ENCODE measurements at places on chromosomes 3 and 15.
A peak's percentile ranks its signal among the peaks of the same experiment; 100 is the strongest.

GRCh38 chr3:33117461-33117860 lies 3.6 kb downstream of the CRTAP start:
- DNase-seq, result no peak

DNA sequence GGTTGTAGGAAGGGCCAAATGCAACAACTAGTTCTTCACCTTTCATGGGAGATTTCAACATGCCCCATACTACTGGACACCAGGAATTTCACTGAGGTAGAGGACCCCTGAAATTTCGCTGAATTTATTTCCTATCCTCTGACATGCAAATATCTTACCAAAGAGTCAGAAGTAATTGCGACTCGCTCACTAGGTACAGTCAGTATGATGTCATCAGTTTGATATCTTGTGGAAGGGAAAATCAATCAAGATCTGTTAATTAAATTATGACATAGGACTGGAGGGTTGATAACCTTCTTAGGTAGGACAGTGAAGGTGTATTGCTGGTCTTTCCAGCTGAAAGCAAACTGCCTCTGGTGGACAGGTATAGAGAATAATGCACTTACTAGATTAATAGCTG lies 74.9 kb upstream of the TNIK start:
- no peak for DNase-seq

DNA sequence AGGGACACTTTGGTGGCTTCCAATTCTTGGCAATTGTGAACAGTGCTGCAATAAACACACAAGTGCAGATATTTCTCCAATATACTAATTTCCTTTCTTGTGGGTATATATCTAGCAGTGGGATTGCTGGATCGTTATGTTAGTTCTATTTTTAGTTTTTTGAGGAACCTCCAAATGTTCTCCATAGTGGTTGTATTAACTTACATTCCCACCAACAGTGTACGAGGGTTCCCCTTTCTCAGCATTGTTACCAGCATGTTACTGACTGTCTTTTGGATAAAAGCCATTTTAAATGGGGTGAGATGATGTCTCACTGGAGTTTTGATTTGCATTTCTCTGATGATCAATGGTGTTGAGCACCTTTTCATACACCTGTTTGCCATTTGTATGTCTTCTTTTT lies 92.8 kb downstream of the DAPK2 start:
- no peak for DNase-seq

DNA sequence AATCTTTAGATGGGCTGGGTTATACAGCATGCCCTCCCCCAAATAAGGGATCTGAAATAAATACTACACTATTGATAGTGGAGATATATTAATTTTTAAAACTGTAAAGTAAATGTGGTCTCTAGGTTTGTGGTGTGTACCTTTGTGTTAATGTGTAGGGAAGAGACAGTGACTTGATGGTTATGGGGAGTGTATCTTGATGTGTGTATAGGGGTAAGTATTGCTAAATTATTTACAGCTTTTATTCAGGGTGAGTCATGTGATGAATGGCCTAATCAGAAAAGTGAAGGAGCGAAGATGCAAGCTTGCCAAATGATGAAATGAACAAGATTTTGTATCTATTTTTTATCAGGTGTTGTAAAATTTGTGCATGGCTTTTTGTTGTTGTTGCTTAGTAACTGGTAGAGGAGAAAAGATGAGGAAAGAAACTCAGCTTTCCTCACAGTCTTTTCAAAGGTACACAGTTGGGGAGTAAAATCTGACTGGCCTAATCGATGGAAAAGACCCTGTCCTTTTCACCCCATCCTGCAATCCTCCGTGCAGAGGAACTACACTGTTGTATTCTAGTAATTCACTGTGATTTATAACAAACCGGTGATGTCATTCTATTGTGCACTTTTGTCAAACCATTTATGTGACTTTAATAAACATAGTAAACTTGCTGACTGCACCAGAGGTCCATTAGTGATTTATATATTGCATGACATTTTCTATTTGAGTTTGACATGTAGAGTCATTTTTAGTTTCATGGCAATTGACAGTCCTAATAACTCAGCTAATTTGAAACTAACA lies 17.7 kb downstream of the FEM1B start:
- DNase-seq, result no peak

- DNase-seq, result no peak
Measured at GRCh38 chr3:117893001-117893400, 1141.6 kb downstream of the IGSF11 start.

DNA sequence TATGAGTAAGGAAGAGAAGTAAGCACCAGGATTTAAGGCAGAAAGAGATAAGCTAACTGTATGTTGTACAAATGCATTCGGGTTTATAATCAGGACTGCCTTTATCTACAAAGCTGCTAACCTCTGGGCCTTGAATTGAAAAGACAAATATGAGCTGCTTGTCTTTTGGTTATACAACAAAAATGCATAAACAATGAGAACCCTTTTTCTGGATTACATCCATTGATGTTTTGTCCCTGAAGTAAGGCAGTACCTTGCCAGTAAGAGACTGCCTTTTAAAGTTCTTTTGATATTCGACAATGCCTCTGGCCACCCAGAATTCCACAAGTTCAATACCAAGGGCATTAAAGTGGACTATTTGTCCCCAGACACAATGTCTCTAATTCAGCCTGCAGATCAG lies 280.7 kb downstream of the ZNF621 start:
- no peak for DNase-seq

DNA sequence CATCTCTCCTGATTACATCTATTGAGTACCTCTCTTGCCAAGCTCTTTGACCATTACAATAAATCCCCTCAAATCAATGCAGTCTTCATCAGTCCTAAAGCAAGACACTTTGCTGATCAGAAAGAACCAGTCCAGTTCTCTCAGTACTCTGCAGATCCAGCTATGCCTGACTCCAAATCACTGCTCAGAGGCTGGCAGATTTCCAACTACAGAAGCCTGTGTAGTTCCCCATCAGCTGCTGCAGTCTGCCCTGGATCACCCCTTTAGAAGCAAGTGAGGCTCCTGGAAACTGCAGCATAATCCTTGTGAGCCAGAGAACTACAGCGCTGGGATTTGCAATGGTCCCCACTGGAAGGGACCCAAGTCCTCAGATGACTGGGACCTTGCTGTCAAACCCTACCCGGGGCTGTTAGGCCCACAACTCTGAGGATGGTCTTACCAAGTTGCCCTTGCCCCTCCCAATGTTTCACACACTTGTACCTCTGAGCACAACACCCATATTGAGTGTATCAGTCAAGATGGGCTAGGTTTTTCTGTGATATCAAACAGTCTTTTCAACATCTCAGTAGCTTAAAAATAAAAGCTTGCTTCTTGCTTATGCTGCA lies 81.9 kb upstream of the TOPAZ1 start:
- DNase-seq, result no peak

GRCh38 chr15:83306561-83306960 lies 22.1 kb upstream of the BNC1 start:
- no peak for DNase-seq

DNA sequence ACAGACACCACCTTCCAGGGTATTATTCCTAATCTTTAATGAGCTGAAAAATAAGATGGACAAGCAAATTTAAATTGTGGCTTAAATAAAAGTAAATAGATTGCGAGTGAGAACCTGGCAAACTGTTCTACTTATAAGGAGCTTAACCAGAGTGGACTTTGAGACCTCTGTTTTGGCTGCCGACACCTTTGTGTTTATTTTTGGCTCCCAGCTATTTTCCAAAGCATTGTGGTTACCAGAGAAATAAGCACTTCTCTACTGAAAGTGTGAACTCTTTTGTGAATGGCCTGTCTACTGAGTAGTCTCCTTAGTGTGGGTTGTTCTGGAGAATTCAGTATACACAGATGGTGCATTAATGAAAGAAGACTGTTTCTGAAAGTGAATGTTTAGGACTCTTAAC lies 109.4 kb downstream of the ATP8B4 start:
- DNase-seq, result no peak

DNA sequence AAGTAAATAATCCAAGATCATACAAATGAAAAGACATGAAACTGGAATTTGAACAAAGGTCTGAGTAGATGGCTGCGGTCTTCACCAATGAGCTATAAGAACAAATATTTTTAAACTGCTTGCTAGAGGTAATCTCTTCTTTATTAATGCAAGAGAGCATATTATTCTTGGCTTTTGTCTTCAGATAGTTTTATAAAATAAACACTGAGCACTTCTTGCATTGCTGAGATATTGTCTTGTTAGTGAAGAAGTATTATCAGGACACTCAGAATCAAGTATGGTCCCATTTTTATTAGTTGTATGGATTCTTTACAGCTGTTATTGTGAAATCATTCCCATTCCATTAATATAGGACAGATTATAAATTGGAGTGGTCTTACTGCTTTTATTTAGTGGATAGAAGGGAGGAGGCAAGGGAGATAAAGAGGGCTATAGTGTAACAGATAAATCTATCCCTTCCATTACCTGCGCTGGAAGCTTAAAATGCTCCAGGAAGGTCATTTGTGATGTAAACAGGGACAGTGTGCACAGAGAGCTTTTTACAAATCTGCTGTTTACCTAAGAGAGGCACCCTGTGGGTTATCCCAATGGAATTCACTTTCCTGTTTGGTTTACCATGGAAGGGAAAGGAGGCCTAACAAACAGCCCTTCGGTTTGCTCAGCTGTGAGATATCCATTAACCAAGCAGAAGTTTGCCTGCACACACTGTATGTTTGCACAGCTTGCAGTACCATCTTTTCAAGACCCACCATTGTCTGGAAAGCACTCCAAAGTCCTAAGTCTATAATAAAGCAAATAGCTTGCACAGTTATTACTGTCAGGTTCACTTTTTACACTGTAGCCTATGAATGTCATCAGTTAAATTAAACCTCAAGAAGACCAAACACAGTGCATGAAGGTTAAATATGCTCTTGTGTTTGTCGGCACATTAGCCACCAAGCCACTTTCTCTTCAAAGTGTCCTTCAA lies 347.7 kb upstream of the TGFBR2 start:
- peak; percentile 77 for DNase-seq

GRCh38 chr3:48928679-48929078 lies 10.0 kb downstream of the ARIH2 start:
- DNase-seq, result no peak

- no peak for DNase-seq
Measured at GRCh38 chr15:28094732-28095521, 4.2 kb downstream of the OCA2 start.

GRCh38 chr3:81910244-81910852 lies 148.9 kb upstream of the GBE1 start:
- no peak for DNase-seq

DNA sequence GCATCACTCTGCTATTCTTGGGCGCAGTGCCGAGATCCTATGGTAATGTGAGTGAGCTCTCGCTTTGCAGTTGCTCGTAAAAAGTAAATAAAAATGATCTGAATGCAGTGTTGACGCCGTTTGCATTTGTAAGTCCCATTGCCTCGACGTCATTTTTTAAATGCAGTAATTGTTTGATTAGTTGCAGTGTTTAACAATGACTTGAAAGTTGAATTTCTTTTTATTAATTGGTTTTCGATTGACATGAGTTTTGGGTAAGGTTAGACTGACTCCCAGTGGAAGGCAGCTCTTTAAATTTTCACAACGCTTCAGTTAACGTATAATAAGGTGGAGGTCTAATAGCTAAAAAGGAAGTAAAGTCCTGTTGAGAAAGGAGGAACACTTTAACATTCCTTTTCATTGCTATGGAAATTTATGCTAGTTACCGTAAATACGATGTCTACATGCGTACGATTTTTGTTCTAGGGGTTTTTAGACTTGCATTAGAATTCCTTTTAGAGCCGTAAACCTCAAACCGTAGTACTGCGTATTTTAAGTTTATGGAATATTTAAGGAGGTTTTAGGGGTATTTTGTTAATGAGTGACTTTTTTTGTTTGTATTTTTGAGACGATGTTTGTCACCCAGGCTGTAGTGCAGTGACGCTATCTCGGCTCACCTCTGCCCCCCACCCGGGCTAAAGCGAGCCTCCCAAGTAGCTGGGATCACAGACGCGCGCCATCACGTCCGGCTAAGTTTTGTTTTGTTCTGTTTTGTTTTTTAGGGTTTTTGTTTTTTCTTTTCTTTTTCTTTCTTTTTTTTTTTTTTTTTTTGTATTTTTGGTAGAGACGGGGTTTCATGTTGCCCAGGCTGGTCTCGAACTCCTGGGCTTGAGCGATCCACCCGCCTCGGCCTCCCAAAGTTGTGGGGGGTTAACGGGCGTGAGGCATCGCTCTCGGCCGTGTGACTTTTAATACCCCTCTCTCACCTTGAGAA lies 1.4 kb downstream of the MORF4L1 start:
- DNase-seq, result no peak

GRCh38 chr3:8757551-8758518 lies 11.6 kb downstream of the OXTR start:
- no peak for DNase-seq

GRCh38 chr15:26564361-26564760 lies 208.5 kb downstream of the GABRB3 start:
- no peak for DNase-seq
